Esophagus squamous epithelium (tissue), 5 donors: ENCODE measurements at places on chromosomes 6 and 20.

- DNase-seq, result no peak
These were observed 25.3 kb upstream of the CSNK2A1 start for GRCh38 chr20:568673-569415.

DNA sequence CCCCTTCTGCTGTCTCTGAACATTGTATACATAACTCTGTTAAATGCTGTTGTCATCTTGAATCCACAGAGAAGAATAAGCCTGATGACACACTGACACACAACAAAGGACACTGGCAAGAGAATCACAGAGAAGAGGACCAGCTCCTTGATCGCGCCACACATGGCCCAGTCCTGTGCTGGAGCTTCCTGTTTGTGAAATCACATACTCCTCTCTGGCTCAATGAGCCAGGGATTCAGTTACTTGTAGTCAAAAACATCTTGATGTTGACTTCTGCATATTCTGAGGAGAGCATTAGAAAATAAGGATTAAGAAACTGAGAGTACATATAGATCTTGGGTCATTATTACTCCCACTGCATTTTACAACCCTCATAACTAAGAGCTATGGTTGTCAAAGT lies 100.1 kb downstream of the EPB41L2 start:
- no peak for DNase-seq

- no peak for DNase-seq
These were observed 101.4 kb upstream of the PDE7B start for GRCh38 chr6:135750081-135750480.

DNA sequence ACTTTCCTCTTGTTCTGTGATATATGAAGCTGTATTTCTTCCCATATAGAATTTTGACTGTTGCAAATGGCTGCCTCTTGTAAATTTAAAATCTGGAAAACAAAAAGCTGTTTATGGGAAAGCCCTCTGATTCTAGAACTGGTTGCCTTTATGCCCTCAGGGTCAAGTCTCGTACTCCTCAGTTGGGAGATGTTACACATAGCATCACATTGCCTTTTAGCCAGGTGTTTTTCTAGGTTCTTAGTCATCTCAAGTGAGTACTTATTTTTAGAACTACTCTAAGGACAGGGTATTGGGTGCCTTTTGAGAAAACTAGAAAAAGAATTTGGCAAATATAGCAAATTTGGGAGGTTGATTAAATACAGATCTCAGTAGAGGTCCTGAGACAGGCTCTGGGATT lies 58.5 kb downstream of the ANKS1A start:
- no peak for DNase-seq

- no peak for DNase-seq
These were observed 817 bp downstream of the ME1 start for GRCh38 chr6:83429857-83430610.

DNA sequence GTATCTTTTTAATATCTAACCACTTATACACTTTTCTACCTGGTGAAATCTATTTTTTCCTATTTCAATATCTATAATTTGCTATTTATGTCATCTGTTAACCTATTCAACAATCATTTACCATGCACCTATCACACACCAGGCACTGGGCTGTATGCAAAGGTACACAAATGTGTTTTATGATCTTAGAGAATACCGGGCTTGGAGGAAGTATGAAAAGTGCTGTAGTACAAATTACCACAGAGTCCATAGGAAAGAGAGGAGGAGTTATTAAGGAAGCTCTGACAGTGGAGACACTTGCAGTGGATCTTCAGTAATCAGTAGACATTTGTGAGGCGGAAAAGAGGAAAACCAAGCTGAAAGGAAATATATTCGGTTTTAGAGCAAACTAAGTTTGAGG lies 96.0 kb downstream of the HIVEP2 start:
- DNase-seq, result no peak

- no peak for DNase-seq
These were observed 62.6 kb upstream of the SMIM8 start for GRCh38 chr6:87259791-87260190.

GRCh38 chr6:51927450-51927849 lies 160.0 kb downstream of the PKHD1 start:
- DNase-seq, result no peak

DNA sequence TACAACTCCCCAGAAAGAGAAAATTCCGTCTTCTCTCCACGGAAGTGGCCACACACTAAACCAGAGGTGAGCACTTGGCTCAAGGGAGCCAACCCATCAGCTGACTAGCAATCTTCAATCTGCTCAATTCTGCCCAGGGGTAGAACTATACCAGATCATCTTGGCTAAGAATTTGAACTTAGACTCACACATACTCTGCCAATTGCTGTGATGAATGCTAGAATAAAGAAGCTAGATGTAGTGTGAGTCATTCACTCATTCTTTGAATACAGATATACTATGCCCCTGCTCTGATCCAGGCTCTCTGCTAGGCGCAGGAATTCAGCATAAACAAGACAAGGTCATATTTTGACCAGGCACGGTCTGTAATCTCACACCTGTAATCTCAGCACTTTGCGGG lies 147.9 kb upstream of the SHLD1 start:
- DNase-seq, result no peak

DNA sequence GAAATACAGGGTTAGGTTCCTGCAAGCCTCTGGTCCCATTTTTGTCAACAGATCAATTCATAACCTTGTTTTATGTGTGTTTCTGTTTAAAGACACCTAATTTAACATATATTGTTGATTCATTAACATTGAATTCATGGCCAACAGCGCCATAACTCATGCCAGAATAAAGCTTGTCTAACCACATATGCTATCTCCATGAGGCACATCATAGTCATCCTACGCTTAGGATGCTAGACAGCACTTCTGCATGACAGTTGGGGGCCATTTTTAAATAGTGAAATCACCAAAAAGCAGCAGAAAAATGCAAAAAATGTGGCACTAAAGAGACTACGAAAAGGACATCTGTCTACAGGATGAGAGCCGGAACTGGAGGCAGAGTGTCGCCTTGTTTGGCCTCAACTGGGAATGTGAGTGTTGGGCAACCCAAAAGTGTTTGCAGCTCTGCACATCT lies 37.9 kb downstream of the TRAM2 start:
- no peak for DNase-seq

DNA sequence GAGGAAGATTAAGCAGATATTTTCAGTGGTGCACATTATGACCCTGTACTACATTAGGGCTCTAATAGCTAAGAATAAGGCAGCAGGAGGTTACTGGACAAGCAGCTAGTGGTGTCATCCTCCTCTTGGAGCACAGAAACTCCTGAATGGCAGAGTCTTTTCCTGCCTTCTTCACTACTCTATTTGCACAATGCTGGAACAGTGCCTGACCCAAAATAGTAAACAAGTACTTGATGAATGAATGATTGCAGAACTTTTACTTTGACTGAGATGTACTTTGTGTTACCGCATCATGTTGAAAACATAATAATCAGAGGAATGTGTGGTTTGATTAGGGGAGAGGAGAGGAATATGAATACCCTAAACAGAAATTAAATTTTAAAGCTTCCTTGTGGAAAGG lies 30.0 kb upstream of the UST start:
- DNase-seq, result no peak
